ENCODE measurements at places on chromosomes 1 and 21.

DNA sequence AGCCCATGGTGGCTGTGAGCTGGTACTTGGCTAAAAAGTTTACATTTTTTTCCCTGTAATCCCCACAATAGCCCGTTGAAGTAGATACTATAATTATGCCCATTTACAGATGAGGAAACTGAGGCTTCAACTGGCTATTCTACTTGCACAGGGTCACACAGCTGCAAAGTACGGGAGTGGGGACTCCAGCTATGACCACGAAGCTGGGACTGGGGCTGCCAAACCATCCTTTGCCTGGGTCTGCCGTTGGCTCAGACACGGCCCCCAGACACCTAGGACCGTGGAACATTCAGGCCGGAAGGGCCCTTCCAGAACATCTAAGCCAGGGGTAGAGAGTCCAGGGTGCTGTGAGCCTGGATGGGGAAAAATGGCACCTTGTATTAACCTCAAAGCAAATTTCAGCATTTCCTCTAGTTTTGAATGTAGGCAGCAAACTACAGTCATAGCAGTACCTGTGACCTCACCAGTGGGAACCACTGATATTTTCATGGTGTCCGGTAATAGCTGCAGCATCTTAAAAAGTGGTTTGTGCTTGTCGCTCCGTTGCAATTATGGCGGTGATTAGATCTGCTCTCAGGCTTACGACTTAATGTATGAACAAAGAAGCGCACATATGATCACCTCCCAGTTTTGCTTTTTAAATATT lies 4.3 kb downstream of the TP73 start:
- no peak for DNase-seq

DNA sequence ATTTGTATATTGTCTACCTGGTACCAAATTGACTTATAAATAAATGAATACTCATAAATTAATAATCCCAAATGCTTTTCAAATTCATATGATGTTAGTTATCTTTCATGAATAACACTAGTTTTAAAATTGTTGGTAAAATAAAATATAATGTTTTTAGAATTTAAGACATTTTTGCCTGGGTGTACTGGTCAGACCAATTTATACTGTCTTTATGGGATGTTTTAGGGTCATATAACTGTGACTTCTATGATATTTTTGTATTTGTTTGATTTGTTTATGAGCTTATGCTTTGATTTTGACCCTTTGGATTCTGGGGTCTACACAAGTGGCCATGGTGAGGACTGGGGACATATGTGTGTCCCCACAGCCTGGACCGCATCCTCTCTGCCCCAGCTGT lies 54.1 kb upstream of the KLHDC7A start:
- DNase-seq, result no peak

DNA sequence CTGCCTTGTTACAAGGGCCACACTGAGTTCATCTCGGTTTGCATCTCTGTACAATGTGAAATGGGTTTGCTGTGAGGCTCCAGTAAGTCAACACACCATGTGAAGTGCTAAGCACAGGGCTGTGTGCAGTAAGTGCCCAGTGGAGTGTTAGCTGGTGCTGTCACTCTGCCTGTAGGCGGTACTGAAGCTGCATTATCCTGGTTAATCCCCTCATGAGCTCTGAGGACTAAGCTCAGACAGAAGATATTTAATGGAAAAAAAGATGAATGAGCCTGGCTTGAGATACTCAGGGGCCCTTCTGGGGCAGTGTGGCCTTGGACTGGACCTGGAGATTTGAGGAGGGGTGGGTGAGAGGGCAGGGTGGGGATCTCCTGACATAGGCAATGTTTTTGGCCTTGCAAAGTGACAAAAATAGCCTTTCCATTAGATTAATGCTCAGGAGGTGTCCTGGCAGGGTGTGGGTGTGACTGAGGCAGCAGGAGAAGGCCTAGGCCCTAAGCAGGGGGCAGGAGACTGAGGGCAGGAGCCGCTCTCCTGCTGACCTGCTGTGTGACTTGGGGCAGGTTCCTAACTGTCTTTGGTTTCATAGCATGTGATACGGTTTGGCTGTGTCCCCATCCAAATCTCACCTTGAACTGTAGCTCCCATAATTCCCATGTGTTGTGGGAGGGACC lies 570.5 kb downstream of the PTPRU start:
- DNase-seq, result no peak

DNA sequence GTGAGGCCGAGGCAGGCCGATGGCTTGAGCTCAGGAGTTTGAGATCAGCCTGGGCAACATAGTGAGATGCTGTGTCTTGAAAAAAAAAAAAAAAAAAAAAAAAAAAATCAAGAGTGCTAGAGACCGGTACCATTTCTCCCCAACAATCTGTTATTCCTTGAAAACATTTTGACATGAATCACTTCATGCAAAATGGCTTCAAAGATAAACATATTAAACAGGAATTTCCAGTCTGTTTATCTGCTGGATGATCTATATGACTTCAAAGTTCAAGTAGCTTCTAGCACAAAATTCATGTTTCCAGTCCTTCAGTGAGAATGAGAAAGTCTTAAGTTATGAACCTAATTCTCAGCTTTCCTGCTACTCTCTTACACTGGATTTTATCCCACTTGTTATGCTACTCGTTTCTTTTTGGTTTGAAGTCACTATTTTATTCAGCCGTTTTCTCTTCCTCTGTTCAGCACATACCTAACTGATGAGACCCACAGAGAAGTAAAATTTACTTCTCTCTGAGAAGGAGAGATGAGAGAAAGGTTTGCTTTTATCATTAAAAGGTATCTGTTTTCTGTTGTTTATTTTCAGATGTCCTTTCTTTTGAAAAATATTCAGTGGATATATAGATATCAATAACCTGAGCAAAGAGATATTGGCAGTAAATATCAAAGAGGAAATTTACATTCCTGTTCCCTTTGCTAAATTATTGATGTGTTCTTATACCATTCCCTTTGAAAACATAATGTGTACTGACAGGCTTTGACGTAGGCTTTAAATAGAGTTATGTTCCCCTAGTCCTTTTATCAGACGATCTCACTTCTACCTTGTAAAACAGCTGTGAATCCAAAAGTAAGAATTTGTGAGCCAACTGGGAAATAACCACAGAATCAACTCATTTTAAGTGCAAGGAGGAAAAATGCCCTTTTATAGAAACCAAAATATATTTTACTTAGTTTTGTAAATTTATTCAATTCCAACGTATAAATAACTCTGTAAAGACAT lies 38.2 kb downstream of the CD46 start:
- no peak for DNase-seq

GRCh38 chr1:8595941-8596340 lies 221.5 kb downstream of the RERE start:
- DNase-seq, result no peak

DNA sequence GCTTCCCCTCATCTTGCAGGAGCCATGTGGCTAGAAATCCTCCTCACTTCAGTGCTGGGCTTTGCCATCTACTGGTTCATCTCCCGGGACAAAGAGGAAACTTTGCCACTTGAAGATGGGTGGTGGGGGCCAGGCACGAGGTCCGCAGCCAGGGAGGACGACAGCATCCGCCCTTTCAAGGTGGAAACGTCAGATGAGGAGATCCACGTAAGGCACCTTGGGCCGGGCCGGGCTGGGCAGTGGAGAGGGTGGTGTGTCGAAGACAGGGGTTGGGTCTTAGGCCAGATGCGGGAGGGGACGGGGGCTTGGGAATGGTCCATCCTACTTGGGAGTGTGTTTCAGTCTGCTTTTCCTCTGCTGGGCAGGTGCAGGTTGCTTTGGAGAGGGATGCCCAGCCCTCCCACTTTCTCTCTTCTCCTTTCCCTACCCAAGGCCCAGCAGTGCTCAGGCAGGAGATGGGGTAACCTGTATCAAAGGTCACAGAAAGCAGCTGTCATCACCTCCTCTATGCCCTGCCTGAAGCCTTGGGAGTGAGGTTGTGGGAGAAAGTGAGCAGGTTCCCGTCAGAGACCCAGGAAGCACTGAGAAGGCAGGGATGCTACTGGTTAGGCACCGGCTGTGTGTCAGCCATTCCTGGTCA lies 18.9 kb downstream of the EPHX1 start:
- no peak for DNase-seq

- no peak for DNase-seq
These were observed 1.2 kb downstream of the HHIPL2 start for GRCh38 chr1:222546548-222547259.

DNA sequence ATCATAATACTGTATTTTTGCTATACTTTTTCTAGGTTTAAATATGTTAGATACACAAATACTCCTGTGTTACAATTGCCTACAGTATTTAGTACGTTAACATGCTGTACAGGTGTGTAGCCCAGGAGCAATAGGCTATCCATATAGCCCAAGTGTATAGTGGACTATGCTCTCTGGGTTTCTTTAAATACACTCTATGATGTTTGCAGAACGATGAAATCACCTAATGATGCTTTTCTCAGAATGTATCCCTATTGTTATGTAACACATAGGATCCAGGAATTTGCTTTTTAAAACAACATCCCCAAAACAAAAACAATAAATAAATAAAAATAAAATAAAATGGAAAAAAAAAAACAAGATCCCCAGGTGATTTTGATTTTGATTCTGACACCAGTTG lies 18.1 kb upstream of the RBM15 start:
- DNase-seq, result no peak

GRCh38 chr1:154329152-154329521 lies 3.8 kb downstream of the ATP8B2 start:
- DNase-seq, result no peak

DNA sequence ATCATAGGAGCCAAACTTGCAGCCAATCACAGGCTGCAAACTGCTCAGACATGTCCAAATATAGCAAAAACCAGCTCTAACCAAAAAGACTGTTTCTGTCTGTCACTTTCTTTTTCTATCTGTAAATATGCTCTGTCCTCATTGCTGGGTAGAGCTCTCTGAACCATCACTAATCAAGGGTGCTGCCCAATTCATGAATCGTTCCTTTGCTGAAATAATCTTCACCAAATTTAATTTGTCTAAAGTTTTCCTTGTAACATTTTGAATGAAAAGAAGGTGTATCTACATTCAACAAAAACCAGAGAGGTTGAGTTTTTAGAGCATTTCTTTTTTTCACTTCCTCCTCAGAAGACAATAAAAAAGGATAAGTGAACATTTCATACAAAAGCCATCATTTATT lies 1221.7 kb upstream of the ADGRL2 start:
- no peak for DNase-seq

- no peak for DNase-seq
These were observed 4.9 kb downstream of the WNT9A start for GRCh38 chr1:227942716-227943261.

DNA sequence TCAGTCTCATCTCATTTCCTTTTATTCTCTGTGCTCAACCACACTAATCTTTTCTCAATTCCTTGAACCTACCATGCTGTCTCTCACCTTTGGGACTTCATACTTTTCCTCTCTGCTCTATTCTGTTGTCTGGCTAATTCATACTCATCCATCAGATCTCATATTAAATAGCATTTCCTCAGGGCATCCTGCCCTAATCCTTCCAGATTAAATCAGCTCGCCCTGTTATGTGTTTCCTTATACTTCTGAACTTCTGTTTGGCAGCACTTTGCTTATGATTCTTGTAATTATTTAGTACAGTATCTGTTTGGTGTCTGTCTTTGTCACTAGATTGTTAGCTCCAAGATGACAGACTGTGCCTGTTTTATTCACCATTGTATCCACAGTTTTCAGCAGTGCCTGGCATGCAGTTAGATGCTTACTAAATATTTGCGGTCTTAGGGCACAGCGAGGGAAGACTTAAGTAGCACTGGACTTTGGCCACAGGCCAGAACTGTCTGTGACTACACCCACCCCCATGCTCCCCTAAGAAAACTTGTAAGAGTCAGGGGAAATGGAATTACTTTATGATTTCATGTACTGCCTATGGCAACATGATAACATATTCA lies 9.9 kb upstream of the CAP1 start:
- DNase-seq, result no peak

DNA sequence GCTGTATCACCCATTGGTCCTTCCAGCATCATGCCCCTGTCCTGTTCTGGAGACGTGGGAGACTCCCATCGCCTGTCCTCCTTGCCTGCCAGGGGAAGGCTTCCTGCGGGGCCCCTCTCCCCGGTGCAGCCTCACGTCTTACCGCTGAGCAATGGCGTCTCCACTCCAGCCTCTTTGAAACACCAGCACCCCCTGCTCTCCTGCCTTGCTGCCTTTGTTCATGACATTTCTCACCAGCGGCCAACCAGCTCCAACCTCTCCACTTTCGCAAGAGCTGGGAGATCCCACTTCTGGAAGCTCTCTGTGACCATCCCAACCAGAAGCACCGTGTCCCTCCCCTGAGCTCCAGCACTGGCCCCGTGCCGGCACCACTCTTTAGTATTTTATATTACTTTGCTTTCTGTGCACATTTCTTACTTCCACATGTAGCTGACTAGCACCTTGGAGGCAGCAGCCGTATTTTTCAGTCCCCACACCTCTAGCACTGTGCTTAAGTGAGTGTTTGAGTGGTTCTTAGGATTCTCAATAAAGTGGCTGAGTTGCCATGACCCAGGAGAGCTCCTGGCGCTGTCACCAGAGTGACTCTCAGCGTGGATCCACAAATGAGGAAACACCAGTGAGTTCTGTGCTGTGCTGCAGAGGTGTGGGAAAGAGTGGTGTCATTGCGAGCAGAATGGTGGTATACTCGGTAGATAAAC lies 83.5 kb downstream of the ATP5PO start:
- no peak for DNase-seq

DNA sequence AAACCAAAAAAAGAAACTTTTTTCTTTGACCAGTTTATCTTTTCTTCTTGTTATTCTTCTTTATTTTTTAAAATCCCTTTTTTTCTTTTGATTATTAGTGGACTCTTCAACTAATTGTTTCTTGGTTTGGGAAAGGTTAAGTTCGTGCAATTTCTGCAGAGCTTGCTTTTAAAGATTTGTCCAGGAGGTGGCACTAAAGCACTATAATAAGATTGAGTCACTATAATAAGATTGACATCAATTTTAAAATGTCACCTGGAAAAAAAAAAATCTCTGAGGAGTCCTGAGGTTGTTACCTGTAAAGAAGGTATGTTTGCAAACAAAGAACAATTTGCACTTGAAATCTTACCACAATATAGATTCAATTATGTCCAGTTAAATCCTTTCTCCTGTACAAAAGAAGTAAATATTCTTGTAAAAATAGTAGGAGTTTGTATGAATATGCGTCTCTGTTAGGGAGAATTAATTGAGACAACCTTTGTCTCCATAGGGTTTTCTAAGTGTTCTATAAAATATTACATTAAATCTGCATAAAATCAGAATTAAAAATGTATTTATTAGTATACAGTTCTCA lies 166.7 kb downstream of the ADGRL4 start:
- peak; percentile 41 for DNase-seq

DNA sequence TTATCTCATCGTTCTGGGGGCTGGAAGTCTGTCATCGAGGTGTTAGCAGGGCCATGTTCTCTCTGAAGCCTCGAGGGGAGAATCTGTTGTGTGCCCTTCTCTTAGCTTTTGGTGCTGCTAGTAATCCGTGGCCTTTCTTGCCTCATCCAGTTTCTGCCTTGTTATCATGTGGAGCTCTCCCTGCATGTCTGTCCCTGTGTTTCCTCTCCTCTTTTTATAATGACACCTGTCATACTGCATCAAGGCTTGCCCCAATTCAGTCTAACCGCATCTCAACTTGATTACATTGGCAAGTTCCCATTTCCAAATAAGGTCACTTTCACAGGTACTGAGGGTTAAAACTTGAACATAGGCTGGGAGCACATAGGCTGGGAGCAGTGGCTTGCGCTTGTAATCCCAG lies 82.6 kb upstream of the CNIH3 start:
- DNase-seq, result no peak

- DNase-seq, result no peak
These were observed 46.7 kb downstream of the SYF2 start for GRCh38 chr1:25185409-25186160.

GRCh38 chr1:148318123-148318903 lies 164.8 kb downstream of the PPIAL4G start:
- peak; percentile 55 for DNase-seq
